ENCODE measurements at places on chromosomes 5 and 9. TPM values are rescaled to one million over a fixed set of nuclear protein-coding genes. Genes with fewer than 3 reads are reported as not detected.

DNA sequence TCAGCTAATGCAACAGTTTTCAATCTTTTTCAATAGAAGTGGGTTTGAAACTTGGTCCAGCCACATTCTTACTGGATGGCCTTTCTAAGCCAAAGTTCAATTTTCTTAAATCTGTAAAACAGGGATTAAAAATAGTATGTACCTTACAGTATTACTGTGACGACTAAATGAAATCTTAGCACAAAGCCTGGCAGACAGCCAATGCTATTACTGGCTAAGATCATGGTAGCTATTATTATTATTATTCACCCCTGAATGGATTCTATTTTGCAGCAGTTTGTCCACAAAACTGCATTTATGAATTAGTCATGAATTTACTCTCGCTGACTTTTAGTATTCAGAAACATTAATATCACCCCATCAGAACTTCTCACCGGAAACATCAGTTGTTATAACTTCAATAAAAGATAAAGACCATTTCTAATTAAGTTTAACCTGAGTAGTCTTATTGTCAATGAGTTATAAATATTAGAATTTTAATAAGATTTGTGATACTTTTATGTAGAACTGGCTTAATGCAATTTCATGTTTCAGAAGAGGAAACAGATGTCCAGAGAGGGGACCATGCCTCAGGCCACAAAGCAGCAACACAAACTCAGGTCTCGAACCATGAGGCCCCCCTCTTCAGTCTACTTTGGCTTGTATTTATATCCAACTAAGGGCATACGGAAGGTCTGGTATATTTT, 468.2 kb downstream of the ARHGEF28 start:
- no peak for DNase-seq
- no peaks in the 10 kb centered on the region for H3K27me3 ChIP-seq
- H3K36me3 ChIP-seq: no peaks in the 10 kb centered on the region
- H3K4me1 ChIP-seq: peaks cover 7% of the 10 kb centered on the region

- DNase-seq: no peak
- peaks cover 13% of the 10 kb centered on the region for H3K27me3 ChIP-seq
- H3K4me1 ChIP-seq: no peaks in the 10 kb centered on the region
- H3K4me3 ChIP-seq: no peak overlapping the region
- no peak overlapping the region for H3K27ac ChIP-seq
Observed at GRCh38 chr5:1184481-1184880, 16.9 kb upstream of the SLC6A19 start.

- H3K4me1 ChIP-seq: peaks cover 15% of the 10 kb centered on the region
- DNase-seq: no peak
- no peaks in the 10 kb centered on the region for H3K36me3 ChIP-seq
- H3K27me3 ChIP-seq: no peaks in the 10 kb centered on the region
- H3K4me3 ChIP-seq: no peak overlapping the region
Observed at GRCh38 chr5:160470437-160471361, 49.0 kb downstream of the PTTG1 start.

DNA sequence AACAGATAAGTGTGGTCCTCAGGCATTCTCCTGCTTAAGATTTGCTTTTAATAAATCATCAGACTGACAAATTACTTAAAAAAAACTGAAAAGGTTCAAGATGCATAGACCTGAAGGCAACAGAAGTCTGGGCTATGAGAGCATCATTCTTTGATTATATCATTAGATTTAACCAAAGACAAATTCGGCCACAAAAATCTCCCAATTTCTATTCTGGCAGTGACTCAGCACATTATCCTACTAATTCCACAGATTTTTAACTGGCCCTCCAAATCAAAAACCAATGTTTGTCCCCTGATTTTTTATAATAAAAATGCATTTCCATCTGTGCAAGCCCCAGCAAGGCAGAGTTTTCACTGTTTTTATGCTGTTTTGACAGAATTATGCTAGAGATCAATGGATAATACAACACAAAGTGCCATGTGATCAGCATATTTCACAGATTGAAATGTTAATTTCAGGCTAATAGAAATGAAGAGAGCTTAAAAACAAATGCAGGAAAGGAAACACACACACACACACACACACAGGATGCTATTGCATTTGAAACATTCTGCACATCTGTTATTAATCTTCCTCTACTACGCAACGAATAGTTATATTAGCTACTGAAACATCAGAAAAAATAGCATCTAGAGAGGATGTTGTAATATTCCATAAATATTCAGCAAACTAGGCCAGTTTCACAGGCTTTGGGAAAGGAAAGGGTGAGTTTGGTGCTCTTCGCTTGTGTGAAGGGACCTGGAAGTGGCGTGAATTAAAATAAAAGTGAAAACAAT, 177.6 kb upstream of the ST8SIA4 start:
- H3K27ac ChIP-seq: no peak overlapping the region
- DNase-seq: no peak
- H3K36me3 ChIP-seq: no peaks in the 10 kb centered on the region
- no peak overlapping the region for H3K4me3 ChIP-seq
- no peaks in the 10 kb centered on the region for H3K27me3 ChIP-seq

DNA sequence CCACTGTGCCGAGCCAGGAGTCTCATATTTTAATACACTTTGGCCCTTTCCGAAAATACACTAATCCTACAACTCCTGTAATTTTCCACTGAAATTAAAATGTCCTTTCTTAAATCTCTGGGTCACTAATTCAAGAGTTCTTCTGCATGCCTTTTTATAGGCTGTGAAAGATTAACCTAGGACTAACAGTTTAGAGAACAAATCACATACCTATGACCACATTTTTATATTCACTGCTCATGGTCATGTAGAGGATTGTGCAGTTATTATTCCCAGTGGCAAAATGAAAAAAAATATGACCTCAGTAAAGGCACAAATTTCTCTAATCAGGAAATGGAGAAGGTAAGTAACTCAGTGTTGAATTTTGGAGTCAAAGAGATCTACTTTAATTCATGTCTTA, 33.4 kb downstream of the SLCO4C1 start:
- no peaks in the 10 kb centered on the region for H3K36me3 ChIP-seq
- H3K4me1 ChIP-seq: no peaks in the 10 kb centered on the region
- no peak overlapping the region for H3K4me3 ChIP-seq

DNA sequence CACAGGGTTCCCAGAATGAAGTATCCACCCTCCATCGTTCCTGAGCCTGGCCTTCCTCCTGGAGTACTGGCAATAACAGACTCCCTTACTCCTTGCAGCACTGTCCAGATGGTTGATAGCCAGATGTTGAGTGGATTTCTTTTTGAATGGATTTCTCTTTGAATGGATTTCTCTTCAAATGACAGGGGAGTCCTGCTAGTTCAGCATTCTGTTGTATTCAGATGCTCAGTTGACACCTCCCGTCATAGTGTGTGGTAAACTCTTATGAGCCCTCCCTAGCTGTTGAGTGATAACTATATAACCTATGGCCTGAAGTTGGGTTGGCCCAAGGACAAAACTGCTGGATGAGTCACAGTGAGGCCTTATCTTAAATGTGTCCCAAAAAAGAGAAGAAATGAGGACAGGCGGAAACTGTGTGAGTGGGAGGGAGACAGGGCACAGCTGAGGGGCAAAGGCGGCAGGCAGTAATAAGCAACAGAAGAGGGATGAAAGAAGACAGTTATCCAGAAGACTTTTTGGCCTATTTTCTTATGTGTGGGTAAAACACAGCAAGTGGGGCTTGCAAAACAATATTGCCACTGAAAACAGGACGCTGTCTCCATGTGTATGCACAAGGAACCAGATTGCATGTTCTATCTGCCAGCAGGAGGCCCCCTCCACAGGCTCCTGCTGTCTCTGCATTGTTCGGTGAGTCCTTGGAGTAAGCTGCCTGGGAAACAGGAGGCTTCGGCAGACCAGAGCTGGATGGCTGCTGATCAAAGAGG, 209.5 kb upstream of the S1PR3 start:
- no peak overlapping the region for H3K27ac ChIP-seq
- no peak overlapping the region for H3K4me3 ChIP-seq
- DNase-seq: no peak

DNA sequence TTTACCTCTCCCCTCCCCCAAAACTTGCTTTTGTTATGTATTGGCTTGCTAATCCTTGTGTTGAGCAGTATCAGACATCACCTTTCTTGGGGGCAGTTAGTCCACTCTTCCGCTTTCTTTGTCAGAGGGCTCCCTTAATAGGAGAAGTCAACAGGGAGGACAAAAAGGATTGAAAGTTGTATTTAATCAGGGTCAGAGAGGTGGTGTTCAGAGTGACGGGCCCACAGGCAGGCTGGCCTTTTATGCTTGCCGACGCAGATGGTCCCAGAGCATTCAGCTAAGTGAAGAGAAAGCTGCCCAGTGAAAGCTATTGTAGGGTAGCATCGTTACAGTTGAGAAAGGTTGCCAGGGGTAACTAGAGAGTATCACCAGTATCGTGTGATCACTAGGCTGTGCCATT, 131.1 kb downstream of the ZCCHC7 start:
- no peaks in the 10 kb centered on the region for H3K36me3 ChIP-seq
- H3K4me3 ChIP-seq: no peak overlapping the region
- H3K27me3 ChIP-seq: no peaks in the 10 kb centered on the region
- H3K4me1 ChIP-seq: no peaks in the 10 kb centered on the region

PCDHB13 gene
- 6.5 TPM for total RNA-seq

GRCh38 chr5:134138416-134139376, 24.2 kb downstream of the TCF7 start:
- no peaks in the 10 kb centered on the region for H3K4me1 ChIP-seq
- no peak overlapping the region for H3K27ac ChIP-seq

DNA sequence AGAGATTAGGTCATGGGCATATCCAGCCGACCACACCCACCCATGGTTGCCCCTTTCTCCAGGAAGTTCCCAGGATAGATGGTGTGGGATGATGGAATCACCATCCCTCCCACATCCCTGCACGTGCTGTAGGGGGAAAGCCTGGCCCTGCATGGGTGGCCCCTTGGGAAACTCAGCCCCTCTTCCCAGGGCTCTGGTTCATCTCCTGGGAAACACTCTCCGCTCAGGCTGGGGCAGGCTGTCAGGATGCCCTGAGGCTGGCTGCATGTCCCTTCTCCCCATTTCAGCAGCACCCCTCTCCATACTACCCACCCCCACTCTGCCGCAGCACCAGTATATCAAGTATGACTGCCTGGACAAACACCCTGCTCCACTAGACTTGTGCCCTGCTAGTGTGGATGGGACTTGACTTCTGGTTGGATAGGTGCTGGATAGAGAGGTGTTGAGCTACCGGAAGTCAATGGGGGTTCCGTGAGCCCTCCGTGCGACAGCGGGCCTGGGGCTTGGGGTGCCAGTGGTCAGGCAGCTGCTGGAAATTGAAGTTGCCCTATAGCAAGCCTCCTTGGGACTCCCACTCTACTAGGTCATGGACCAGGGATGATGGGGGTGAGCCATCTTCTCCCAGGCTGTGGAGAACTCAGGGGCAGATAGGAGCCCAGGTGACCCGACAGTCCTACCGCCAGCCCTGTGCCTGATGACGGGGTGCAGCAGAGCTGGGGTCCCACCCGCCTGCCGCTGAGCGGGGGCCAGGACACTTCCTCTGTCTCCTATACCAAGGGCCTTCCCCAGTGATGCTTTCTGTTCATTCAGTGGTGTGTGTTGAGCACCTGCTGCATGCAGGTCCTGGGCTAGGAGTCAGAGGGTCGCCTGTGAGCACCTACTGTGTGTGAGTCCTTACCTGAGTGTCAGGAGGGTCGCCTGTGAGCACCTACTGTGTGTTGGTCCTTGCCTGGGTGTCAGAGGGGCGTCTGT, 69.4 kb upstream of the COL5A1 start:
- H3K27ac ChIP-seq: no peak overlapping the region
- H3K4me1 ChIP-seq: no peaks in the 10 kb centered on the region
- no peak overlapping the region for H3K4me3 ChIP-seq
- H3K27me3 ChIP-seq: no peaks in the 10 kb centered on the region
- peak; percentile 50 for DNase-seq

DDX4 gene
- total RNA-seq: not detected

DNA sequence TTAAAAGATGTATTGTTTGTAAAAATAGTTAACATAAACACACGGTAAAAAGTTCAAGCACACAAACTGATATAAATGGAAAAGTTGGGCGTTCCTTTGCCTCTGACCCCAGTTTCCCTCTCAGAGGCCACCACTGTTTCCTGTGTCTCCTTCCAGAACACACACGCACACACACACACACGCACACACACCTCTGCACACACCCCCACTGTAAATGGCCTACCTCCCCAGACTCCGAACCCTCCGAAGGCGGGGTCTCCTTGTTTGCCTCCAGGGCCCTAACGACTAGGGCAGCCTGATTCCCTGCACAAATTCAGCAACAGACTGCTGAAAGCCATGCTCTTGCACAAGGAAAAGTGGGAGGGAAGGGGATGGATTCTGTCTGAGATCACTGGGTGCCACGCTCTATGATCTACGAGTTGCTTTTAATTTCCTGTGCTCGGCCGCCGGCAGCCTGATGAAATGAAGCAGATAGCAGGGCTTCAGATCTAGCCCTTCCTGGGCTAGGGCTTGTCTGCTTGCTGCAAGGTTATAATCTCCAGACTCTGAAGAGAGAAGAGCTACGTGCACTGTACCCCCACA, 184.0 kb upstream of the IL12B start:
- H3K36me3 ChIP-seq: no peaks in the 10 kb centered on the region
- no peak for DNase-seq
- no peaks in the 10 kb centered on the region for H3K27me3 ChIP-seq
- peaks cover 36% of the 10 kb centered on the region for H3K4me1 ChIP-seq
- H3K4me3 ChIP-seq: no peak overlapping the region

PCDHGA10 gene
- 10.2 TPM for total RNA-seq

DNA sequence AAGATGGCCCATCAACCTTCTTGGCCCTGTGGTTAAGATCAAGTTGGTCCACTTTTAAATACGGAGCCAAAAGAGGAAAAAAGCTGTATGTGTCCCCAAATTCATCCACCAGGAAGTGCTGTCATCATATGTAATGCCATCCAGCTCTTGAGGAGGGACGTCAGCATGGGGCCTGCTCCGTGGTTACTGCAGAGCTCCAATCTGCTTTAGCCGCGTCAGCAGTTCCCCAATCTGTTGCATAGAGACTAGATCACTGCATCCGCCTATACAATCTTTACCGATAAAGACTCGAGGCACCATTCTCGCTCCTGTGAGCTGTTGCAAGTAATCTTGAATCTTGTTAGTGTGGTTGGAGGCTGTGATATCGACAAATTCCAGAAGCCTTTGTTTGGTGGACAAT, 65.7 kb downstream of the GABRA6 start:
- DNase-seq: no peak
- H3K4me1 ChIP-seq: no peaks in the 10 kb centered on the region
- no peak overlapping the region for H3K4me3 ChIP-seq
- no peaks in the 10 kb centered on the region for H3K36me3 ChIP-seq
- no peak overlapping the region for H3K27ac ChIP-seq
- H3K27me3 ChIP-seq: no peaks in the 10 kb centered on the region

CNTNAP3 gene
- 9.8 TPM for total RNA-seq

DNA sequence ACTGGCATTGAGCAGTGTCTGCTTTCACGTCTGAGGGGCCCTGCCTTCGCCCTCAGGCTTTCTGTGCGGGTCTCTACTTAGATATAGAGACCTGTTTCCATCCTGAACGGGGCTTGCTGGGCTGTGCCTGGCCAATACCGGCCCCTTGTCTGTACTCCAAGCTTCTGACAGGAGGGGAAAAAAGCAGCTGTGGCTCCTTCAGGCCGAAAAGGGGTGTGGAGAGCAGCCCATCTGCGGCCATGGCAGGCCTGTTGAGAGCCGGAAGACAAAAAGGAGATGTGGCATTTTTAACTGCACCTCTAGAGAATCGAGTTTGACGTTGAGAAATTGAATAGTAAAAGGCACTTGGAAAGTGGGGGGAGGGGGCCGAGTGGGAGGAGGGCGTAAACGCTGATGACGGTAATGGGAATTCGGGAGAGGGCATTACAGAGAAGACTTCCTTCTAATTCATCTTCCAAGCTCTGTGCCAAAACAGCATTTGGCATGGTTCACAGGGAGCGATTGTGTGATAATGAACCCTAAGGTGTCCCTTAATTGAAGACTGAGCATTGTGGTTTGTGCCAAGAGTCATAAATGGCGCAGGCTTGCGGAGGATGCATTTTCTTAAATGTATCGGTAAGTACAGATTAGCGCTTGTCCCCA, 25.1 kb upstream of the PRDM12 start:
- no peaks in the 10 kb centered on the region for H3K27me3 ChIP-seq
- no peak for DNase-seq
- peaks cover 23% of the 10 kb centered on the region for H3K36me3 ChIP-seq
- H3K27ac ChIP-seq: no peak overlapping the region
- H3K4me1 ChIP-seq: no peaks in the 10 kb centered on the region
